Natural killer cell treated with Interleukin-12 subunit alpha and Interleukin-12 subunit beta and Interleukin-15 and Interleukin-18, amount 100 ng/mL, for 72 hours (primary cell): ENCODE measurements at places on chromosomes 13 and 19. TPM values are rescaled to one million over a fixed set of nuclear protein-coding genes. Genes with fewer than 3 reads are reported as not detected.

DNA sequence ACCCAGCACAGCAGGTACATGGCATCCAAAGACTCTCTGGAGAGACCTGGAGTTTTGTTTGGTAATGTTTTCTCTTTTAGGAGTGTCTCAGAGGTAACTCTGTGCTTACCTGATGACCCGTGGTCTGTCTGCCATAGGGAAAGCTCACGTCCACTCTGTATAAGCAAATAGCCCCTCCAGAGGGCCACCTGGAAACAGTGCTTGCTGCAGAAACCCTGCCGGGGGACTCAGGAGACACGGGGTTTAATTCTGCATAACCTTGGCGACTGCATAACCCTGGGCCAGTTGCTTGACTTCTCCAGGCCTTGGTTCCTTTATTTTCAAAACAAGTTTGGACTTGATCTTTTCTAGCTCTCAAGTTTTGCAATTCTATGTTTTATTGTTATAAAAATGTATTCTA is 187.2 kb upstream of the SOX1 start:
- H3K36me3 ChIP-seq, result no peaks in the 10 kb centered on the region
- H3K4me3 ChIP-seq, result no peak overlapping the region
- no peak overlapping the region for H3K27ac ChIP-seq

GRCh38 chr13:48818495-48819356 is 157.0 kb upstream of the FNDC3A start:
- peaks cover 13% of the 10 kb centered on the region for H3K4me1 ChIP-seq
- H3K4me3 ChIP-seq, result no peak overlapping the region
- no peaks in the 10 kb centered on the region for H3K27me3 ChIP-seq
- H3K36me3 ChIP-seq, result no peaks in the 10 kb centered on the region
- DNase-seq, result no peak

- H3K36me3 ChIP-seq, result no peaks in the 10 kb centered on the region
- no peak overlapping the region for H3K27ac ChIP-seq
- DNase-seq, result no peak
- no peaks in the 10 kb centered on the region for H3K4me1 ChIP-seq
- H3K4me3 ChIP-seq, result no peak overlapping the region
Measured at GRCh38 chr13:105514401-105514800, 1021.1 kb downstream of the EFNB2 start.

DNA sequence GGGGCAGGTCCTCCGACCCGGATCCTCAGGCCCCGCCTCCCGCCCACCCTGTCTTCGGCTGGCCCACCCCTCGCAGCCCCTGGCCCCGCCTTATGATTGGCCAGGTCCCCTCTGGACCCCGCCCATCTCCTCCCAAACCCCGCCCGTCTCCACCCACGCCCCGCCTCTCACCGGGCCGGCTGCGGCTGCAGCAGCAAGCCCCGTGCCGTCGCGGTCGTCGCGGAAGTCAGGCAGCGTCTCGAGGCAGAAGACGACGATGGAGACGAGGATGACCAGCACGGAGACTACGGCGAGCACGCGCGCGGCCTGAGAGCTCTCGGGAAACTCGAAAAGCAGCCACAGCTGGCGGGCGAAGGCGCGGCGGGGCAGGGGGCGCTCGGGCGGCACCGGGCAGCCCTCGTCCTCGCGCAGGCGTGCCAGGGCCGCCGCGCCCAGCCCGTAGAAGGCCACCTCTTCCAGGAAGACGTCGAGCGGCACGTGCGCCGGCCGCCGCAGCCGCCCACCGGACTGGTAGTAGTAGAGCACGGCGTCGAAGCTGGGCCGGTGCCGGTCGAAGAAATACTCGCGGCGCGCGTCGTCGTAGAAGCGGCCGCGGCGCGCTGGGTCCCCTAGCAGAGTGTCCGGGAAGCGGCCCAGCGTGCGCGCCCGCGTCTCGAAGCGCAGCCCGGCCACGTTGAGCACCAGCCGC is 495 bp downstream of the KCNA7 start:
- peaks cover 13% of the 10 kb centered on the region for H3K36me3 ChIP-seq
- H3K4me1 ChIP-seq, result peaks cover 9% of the 10 kb centered on the region
- H3K27ac ChIP-seq, result no peak overlapping the region
- H3K27me3 ChIP-seq, result peaks cover 53% of the 10 kb centered on the region
- DNase-seq, result no peak

DNA sequence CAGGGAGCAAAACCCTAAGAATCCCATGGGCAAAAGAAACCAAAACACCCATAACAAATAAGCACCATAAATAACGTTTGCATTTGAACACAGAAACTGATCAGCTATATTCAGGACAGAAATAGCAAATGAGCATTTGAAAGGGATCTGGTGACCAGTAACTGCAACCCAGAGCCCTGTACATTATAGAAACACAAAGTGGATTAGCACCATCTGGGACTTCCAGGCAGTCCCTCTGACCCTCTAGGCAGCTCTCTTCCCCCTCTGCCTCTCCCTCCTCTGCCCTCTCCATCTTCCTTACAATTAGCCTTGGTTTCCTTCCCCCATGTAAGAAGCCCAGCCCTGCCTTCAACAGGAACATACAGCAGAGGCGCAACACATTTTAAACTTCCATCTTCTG is 215.0 kb downstream of the DCLK1 start:
- no peak overlapping the region for H3K4me3 ChIP-seq
- DNase-seq, result no peak
- no peak overlapping the region for H3K27ac ChIP-seq
- no peaks in the 10 kb centered on the region for H3K36me3 ChIP-seq
- no peaks in the 10 kb centered on the region for H3K4me1 ChIP-seq

- H3K4me1 ChIP-seq, result peaks cover 11% of the 10 kb centered on the region
- H3K27ac ChIP-seq, result no peak overlapping the region
- DNase-seq, result no peak
- H3K27me3 ChIP-seq, result no peaks in the 10 kb centered on the region
- H3K36me3 ChIP-seq, result no peaks in the 10 kb centered on the region
Measured at GRCh38 chr19:44658069-44658733, 13.1 kb upstream of the CEACAM19 start.

DNA sequence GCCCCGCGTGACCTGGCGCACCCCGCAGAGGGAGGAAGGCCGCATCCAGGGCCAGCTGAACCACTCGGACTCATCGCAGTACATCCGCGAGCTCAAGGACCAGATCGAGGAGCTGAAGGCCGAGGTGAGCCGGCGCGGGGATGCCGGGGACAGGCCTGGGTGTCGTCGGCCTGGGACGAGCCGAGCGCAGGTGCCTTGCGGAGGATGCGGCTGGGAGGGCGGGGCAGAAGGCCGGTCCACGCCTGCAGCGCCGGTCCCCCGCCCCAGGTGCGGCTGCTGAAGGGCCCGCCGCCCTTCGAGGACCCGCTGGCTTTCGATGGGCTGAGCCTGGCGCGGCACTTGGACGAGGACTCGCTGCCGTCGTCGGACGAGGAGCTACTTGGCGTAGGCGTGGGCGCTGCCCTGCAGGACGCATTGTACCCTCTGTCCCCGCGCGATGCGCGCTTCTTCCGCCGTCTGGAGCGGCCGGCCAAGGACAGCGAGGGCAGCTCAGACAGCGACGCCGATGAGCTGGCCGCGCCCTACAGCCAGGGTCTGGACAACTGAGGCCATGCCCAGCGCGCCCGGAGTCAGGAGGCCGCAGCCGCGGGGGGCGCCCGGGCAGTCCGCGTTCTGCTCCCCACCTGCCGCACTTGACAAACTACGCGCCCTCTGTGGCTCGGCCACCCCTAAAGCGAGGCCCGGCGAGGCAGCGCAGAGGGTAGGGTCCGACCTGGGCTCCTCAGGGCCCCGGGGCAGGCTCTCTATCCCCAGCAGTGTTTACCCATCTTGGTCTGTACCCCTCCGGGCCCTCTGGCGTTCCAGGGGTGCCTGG is 10.8 kb downstream of the PRR36 start:
- no peak for DNase-seq
- H3K27me3 ChIP-seq, result peaks cover 5% of the 10 kb centered on the region
- H3K4me3 ChIP-seq, result no peak overlapping the region
- H3K36me3 ChIP-seq, result no peaks in the 10 kb centered on the region
- H3K4me1 ChIP-seq, result no peaks in the 10 kb centered on the region

GRCh38 chr19:18865973-18866799 is 29.8 kb downstream of the CERS1 start:
- H3K4me1 ChIP-seq, result peaks cover 5% of the 10 kb centered on the region
- H3K4me3 ChIP-seq, result no peak overlapping the region
- H3K27ac ChIP-seq, result no peak overlapping the region
- peaks cover 3% of the 10 kb centered on the region for H3K27me3 ChIP-seq
- no peaks in the 10 kb centered on the region for H3K36me3 ChIP-seq

- H3K36me3 ChIP-seq, result no peaks in the 10 kb centered on the region
- H3K4me3 ChIP-seq, result no peak overlapping the region
- no peak for DNase-seq
- H3K4me1 ChIP-seq, result no peaks in the 10 kb centered on the region
- H3K27me3 ChIP-seq, result no peaks in the 10 kb centered on the region
Measured at GRCh38 chr13:81184556-81185265, 843.8 kb upstream of the SPRY2 start.

DNA sequence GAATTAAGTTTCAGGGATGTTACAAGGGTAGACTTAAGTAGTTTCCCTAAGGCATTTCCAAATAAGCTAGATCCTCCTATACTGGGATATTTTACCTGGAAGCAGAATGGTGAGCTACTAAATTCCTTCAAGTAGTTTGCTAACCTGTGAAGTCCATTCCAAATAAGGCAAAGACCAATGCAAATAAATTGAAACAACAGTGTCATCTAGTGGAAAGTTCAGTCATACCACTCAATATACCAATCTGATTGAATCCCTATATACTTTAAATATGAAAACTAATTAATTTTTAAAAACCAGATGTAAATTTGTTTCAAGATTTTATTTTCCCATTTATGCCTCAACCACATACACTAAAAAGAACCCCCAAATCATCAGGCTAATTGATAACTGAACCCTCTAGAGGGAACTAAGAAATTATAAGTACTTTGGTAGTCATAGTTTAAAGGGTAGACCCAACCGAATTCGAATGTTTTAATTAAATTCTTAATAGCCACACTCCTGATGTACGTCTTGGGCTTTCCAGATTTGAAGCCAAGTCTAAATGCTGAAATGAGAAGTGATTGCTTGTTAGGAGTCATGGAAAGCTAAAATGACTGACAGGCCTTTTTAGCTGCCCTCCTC is 223.7 kb downstream of the TBC1D4 start:
- no peak overlapping the region for H3K4me3 ChIP-seq
- DNase-seq, result no peak
- H3K27me3 ChIP-seq, result peaks cover 28% of the 10 kb centered on the region
- no peaks in the 10 kb centered on the region for H3K36me3 ChIP-seq

DNA sequence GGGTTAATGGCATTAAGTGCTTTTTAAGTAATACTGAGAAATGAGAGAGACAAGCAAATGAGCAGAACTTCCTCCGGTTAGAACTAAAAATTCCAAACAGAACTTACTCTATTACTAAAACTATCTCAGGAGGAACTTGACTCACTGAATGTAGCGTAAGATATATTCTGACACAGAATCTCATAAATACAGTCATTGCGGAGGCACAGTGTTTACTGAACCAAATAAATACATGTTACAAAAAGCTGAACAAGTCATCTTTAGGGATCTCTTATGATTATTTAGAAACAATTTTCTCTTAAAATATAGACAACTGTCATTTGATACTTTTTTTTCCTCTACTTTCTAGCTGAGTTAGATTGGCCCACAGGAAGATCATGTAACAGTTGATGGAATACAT is 283.1 kb downstream of the KLF12 start:
- H3K36me3 ChIP-seq, result peaks cover 10% of the 10 kb centered on the region
- DNase-seq, result no peak
- H3K4me3 ChIP-seq, result no peak overlapping the region
- no peak overlapping the region for H3K27ac ChIP-seq
- H3K27me3 ChIP-seq, result no peaks in the 10 kb centered on the region

FAM174C gene
- 59.5 TPM for total RNA-seq

KISS1R gene
- total RNA-seq, result not detected

ANKRD24 gene
- total RNA-seq, result 0.74 TPM

CLDND2 gene
- total RNA-seq, result 49.6 TPM
